Activated T-cell treated with anti-CD3 and anti-CD28 coated beads, Interleukin-2, amount 50 U/mL, for 72 hours (primary cell): ENCODE measurements at places on chromosomes 7 and 10. TPM values are rescaled to one million over a fixed set of nuclear protein-coding genes. Genes with fewer than 3 reads are reported as not detected.

The GIGYF1 gene
- 53.2 TPM for total RNA-seq

The IL6 gene
- 0.46 TPM for total RNA-seq

The MRPS16 gene
- 129 TPM for total RNA-seq

DNA sequence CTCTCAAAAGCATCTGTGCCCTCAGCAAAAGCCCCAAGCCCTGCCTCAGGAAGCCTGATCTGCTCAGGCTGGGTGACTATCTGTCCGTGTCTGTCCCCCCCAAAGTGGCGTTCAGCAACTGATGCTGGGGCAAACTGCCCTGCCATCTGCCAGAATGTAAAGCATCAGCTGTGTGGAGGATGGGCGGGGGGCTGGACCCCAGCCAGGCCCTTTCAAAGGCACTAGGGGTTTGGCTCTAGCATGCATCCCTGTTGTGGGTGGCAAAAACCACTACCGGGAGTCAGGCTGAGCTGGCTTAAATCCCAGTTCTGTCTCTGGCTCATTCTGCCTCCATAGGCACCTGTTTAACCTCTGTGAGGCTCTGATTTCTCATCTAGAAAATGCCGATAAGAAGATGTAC, 35.5 kb downstream of the GPRIN2 start:
- no peaks in the 10 kb centered on the region for H3K4me1 ChIP-seq
- no peaks in the 10 kb centered on the region for H3K27me3 ChIP-seq
- H3K36me3 ChIP-seq: no peaks in the 10 kb centered on the region
- no peak overlapping the region for H3K27ac ChIP-seq

- peaks cover 6% of the 10 kb centered on the region for H3K27me3 ChIP-seq
- no peak overlapping the region for H3K27ac ChIP-seq
- H3K36me3 ChIP-seq: no peaks in the 10 kb centered on the region
- H3K4me1 ChIP-seq: no peaks in the 10 kb centered on the region
- no peak for DNase-seq
- no peak overlapping the region for H3K4me3 ChIP-seq
Observed at GRCh38 chr10:60865198-60865783, 78.7 kb downstream of the RHOBTB1 start.

DNA sequence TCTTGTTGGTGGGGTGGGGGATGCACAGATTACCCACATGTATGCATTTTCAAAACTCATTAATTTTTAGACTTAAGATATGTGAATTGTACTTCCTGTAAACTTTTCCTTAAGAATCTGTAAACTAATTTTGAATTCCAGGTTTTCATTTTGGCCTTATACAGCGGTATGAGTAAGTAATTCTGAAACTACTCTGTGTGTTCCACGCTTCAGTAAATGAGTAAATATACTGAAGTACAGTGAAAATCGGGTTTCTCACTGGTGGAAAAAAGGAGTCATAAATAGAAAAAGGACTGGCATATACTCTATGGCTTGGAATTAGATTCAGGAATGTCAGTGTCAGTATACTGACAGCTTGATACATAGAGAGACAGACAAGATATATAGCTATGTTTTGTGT, 72.8 kb downstream of the CTTNBP2 start:
- no peaks in the 10 kb centered on the region for H3K27me3 ChIP-seq
- H3K4me3 ChIP-seq: no peak overlapping the region
- no peak for DNase-seq

DNA sequence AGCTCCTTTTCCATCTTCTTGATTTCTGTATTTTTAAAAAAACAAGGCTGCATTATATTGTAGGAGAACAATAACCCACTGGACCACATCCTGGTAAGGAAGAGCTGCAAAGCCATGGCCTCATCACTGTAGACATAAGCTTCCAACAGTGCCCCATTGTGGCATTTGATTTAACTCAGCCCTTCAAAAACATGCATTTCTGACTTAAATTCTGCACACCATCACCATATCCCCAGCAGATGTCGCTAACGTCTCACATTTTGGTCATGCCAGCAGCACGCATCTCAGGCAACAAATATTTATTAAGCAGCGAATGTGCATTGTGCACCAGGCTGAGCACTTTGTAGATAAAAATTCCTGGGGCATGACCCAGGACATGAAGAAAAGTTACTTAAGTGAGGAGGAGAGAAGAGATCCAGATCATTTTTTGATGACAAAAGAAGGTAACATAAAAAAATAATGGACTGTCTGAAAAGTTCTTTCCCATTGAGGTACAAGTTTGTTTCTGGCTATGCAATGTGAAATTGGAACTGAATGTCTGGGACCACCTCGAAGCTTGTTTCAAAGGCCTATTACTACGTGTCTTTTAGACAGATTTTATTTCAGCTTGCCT, 164.6 kb upstream of the CDCA7L start:
- DNase-seq: peak; percentile 67
- no peak overlapping the region for H3K27ac ChIP-seq
- H3K36me3 ChIP-seq: no peaks in the 10 kb centered on the region

DNA sequence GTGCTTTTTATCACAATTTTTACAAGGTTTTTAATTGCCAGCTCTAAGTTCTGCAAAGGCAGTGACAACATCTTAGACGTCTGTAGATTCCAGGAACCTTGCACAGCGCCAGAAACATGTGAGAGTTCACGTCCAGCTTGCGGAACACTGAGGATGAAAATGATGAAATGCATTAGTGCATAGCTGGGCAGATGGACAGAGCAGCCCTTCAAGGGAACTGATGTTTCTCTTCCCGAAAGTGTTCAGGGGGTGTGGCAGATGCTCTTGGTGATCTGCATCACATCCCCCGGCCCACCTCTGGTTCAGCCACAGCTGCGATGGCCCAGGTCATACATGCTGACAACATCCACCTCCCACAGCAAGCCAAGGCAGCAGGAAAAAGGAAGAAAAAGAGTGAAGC, 40.9 kb downstream of the ITIH5 start:
- H3K27me3 ChIP-seq: no peaks in the 10 kb centered on the region
- H3K27ac ChIP-seq: no peak overlapping the region
- no peak overlapping the region for H3K4me3 ChIP-seq
- no peaks in the 10 kb centered on the region for H3K4me1 ChIP-seq
- DNase-seq: no peak
- peaks cover 4% of the 10 kb centered on the region for H3K36me3 ChIP-seq

GRCh38 chr10:124005091-124005490, 88.3 kb downstream of the CHST15 start:
- no peak overlapping the region for H3K27ac ChIP-seq
- no peaks in the 10 kb centered on the region for H3K4me1 ChIP-seq
- H3K27me3 ChIP-seq: no peaks in the 10 kb centered on the region
- no peak overlapping the region for H3K4me3 ChIP-seq
- no peak for DNase-seq
- H3K36me3 ChIP-seq: no peaks in the 10 kb centered on the region

The CTAGE15 gene
- total RNA-seq: not detected

The C7orf57 gene
- total RNA-seq: 0.56 TPM

- H3K4me1 ChIP-seq: no peaks in the 10 kb centered on the region
- H3K4me3 ChIP-seq: no peak overlapping the region
- no peak for DNase-seq
- H3K36me3 ChIP-seq: peaks cover 35% of the 10 kb centered on the region
Observed at GRCh38 chr10:836782-837181, 94.7 kb downstream of the LARP4B start.

DNA sequence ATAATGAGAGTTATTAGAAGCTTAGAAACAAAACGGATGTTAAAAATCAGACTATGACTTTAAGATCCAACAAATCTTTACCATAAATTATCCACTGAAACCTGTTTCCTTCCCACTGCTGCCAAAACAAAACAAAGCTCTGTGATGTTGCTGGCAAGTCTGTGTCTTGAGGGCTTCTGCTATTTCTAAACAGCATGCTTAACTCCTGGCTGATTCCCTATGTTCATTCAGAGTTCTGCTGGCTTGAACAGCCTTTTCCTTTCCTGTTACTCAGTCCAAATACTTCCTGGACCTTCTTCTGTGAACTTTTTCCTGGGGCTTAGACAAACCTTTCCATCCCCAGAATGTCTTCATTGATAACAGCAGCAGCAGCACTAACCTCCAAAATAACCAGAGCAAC, 448.1 kb downstream of the SORCS1 start:
- no peaks in the 10 kb centered on the region for H3K4me1 ChIP-seq
- H3K27ac ChIP-seq: no peak overlapping the region
- no peak overlapping the region for H3K4me3 ChIP-seq

- peaks cover 6% of the 10 kb centered on the region for H3K27me3 ChIP-seq
- peaks cover 17% of the 10 kb centered on the region for H3K4me1 ChIP-seq
- no peak overlapping the region for H3K4me3 ChIP-seq
- no peaks in the 10 kb centered on the region for H3K36me3 ChIP-seq
- no peak for DNase-seq
- H3K27ac ChIP-seq: no peak overlapping the region
Observed at GRCh38 chr7:108294595-108294994, 161.6 kb downstream of the NRCAM start.

GRCh38 chr7:44079331-44080021, 2.9 kb downstream of the POLM start:
- no peak overlapping the region for H3K27ac ChIP-seq
- H3K36me3 ChIP-seq: peaks cover 22% of the 10 kb centered on the region
- H3K4me3 ChIP-seq: peak overlapping the region; percentile 29
- H3K27me3 ChIP-seq: no peaks in the 10 kb centered on the region
- H3K4me1 ChIP-seq: peaks cover 55% of the 10 kb centered on the region

The FANK1 gene
- 1.1 TPM for total RNA-seq

DNA sequence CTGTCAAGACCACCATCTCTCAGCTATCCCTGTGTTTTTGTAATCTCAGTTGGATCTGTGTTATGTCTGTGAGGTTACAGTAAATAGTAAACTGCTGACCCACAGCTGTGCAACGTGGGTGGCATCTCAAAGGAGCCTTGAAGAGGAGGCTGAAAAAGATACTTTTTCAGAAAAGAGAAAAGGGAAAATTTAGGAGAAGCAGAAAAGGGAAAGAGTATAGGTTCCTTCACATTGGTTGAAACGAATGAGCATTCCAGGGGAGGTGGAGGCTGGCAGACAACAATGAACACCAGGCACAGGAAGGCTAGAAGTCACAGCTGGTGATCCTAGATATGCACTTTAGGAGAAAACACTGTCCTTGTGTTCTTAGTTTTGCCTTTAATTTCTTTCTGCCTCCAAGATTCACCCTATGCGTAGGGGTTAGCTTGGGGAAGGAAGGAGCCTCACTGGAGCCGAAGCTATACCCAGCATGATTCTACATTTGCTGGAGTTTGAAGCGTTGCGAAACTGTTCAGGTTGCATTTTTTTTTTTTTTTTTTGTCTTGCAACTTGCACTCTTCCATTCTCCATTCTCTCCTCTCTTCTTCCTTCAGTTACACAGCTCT, 18.3 kb downstream of the CPED1 start:
- DNase-seq: no peak
- H3K4me3 ChIP-seq: no peak overlapping the region
- no peaks in the 10 kb centered on the region for H3K4me1 ChIP-seq
- H3K27me3 ChIP-seq: peaks cover 42% of the 10 kb centered on the region
- no peak overlapping the region for H3K27ac ChIP-seq

DNA sequence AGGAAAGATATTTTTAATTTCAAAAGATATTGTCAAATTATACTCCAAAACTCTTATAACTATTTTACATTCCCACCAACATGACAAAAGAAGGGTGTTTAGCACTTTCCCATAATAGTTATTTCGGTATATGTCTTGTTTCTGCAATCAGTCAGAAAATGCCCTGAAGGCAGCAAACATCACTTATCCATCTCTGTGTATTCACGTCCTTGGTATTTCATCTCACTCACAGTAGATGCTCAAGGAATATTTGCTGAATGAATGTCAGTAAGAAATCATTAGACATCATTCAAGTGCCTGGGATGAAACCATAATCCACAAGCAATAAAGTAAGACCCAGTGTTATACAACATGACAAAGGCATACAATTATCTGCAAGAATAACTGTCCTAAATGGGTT, 112.7 kb downstream of the GFRA1 start:
- no peak overlapping the region for H3K4me3 ChIP-seq
- no peaks in the 10 kb centered on the region for H3K36me3 ChIP-seq
- no peaks in the 10 kb centered on the region for H3K27me3 ChIP-seq
- no peaks in the 10 kb centered on the region for H3K4me1 ChIP-seq

DNA sequence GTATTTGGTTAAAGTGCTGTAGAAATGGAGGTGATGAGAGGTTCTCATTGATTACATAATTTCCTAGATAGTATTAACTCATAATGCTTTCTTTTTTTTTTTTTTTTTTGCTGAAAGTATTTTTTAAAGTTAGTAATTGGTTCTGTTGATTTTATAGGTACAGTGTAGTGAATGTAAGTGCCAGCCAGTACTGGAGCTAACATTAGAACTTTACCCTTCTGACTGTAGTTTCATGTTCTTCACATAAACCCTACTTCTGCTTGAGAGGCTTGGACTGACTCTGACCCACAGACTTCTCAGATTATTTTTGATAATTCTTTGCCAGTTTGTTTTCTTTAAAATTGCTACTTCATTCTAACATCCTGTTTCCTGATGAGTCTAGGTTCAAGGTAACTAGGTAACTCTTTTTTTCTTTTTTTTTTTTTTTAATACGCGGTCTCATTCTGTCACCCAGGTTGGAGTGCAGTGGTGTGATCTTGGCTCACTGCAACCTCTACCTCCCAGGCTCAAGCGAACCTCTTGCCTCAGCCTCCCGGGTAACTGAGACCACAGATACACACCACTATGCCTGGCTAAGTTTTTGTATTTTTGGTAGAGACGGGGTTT, 92.2 kb upstream of the OIT3 start:
- DNase-seq: no peak
- peaks cover 17% of the 10 kb centered on the region for H3K4me1 ChIP-seq
- H3K27me3 ChIP-seq: no peaks in the 10 kb centered on the region

GRCh38 chr10:51527522-51528219, 171.7 kb downstream of the CSTF2T start:
- no peaks in the 10 kb centered on the region for H3K4me1 ChIP-seq
- H3K27ac ChIP-seq: no peak overlapping the region
- no peak overlapping the region for H3K4me3 ChIP-seq
- H3K27me3 ChIP-seq: no peaks in the 10 kb centered on the region
- no peaks in the 10 kb centered on the region for H3K36me3 ChIP-seq
- DNase-seq: no peak

The DENND2A gene
- not detected for total RNA-seq

GRCh38 chr10:85916286-85916685, 450.3 kb downstream of the GRID1 start:
- H3K4me1 ChIP-seq: no peaks in the 10 kb centered on the region
- H3K27ac ChIP-seq: no peak overlapping the region
- H3K27me3 ChIP-seq: peaks cover 8% of the 10 kb centered on the region
- no peak overlapping the region for H3K4me3 ChIP-seq

The CLRN3 gene
- not detected for total RNA-seq
